ENCODE measurements at places on chromosomes 1 and 21. TPM values are rescaled to one million over a fixed set of nuclear protein-coding genes. Genes with fewer than 3 reads are reported as not detected.
A peak's percentile ranks its signal among the peaks of the same experiment; 100 is the strongest.

GIPC2 gene
- total RNA-seq = 2.9 TPM

CHI3L2 gene
- 31.2 TPM for total RNA-seq

C1orf94 gene
- not detected for total RNA-seq

NLRP3 gene
- total RNA-seq = 3.5 TPM

LBR gene
- total RNA-seq = 56.4 TPM

LORICRIN gene
- not detected for total RNA-seq

LDLRAD2 gene
- total RNA-seq = 0.32 TPM

CRNN gene
- not detected for total RNA-seq

PCAT6 gene
- 0.71 TPM for total RNA-seq

GRCh38 chr1:61294930-61295329, 212.6 kb downstream of the NFIA start:
- DNase-seq = no peak
- no peaks in the 10 kb centered on the region for H3K27me3 ChIP-seq
- peaks cover 10% of the 10 kb centered on the region for H3K4me1 ChIP-seq
- H3K27ac ChIP-seq = no peak overlapping the region

- peaks cover 65% of the 10 kb centered on the region for H3K4me1 ChIP-seq
- peak overlapping the region; percentile 98 for H3K27ac ChIP-seq
- H3K4me3 ChIP-seq = peak overlapping the region; percentile 80
Observed at GRCh38 chr1:224432146-224432545, 2.5 kb downstream of the WDR26 start.

DNA sequence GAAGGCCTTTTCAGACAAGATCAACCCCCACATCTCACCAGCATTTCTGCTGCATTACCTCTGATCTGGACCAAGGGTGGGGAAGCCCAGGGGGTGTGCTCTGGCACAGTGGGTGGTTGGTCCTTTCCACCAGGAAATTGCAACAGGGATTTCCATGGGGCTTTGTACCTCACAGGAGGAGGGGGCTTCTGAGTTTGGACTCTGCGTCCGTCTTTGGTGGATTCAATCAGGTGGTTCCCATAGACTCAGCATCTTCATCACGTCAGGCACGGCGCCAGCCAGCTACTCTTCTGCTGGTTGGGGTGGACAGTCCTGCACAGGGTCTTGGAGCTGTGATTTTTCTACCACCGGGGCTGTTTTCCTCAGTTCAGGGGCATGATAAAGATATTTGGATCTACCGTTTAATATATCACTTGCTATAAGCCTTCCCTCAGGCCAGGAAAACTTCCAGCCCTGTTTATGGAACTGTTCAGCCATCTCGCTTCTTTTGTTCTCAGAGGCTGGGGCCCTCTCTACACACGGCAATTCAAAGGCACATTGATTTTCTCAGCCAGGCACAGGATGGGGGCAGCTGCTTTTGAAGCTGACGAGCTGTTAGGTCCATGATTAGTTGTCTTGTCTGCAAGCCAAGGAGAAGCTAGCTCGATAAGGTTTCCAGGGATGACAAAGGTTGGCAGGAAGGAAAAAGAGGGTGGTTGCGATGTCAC, 467.3 kb downstream of the CAMTA1 start:
- no peak for DNase-seq
- H3K4me1 ChIP-seq = no peaks in the 10 kb centered on the region
- H3K36me3 ChIP-seq = no peaks in the 10 kb centered on the region
- no peak overlapping the region for H3K4me3 ChIP-seq

GRCh38 chr1:73701826-73702225, 496.1 kb downstream of the LRRIQ3 start:
- DNase-seq = no peak
- H3K27me3 ChIP-seq = no peaks in the 10 kb centered on the region
- H3K4me1 ChIP-seq = no peaks in the 10 kb centered on the region
- H3K4me3 ChIP-seq = no peak overlapping the region

- H3K4me3 ChIP-seq = no peak overlapping the region
- no peak overlapping the region for H3K27ac ChIP-seq
- H3K36me3 ChIP-seq = no peaks in the 10 kb centered on the region
- H3K4me1 ChIP-seq = no peaks in the 10 kb centered on the region
- no peaks in the 10 kb centered on the region for H3K27me3 ChIP-seq
- DNase-seq = no peak
Observed at GRCh38 chr1:56788102-56788501, 31.1 kb downstream of the FYB2 start.

DNA sequence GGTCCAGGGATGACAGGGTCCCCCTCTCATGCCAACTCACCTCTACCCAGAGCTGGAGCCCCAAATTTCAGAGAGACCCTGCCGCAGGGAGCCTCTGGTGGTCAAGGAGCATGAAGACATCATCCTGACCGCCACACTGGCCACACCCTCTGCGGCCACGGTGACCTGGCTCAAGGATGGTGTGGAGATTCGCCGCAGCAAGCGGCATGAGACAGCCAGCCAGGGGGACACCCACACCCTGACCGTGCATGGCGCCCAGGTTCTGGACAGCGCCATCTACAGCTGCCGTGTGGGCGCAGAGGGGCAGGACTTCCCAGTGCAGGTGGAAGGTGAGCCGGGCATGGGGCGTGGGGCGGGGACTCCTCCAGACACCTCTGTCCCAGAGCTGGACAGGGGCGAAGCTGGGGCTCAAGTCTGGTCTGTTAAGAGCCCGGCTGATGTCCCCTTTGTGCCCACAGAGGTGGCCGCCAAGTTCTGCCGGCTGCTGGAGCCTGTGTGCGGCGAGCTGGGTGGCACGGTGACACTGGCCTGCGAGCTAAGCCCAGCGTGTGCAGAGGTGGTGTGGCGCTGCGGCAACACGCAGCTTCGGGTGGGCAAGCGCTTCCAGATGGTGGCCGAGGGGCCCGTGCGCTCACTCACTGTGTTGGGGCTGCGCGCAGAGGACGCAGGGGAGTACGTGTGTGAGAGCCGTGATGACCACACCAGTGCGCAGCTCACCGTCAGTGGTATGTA, 66.0 kb downstream of the OBSCN start:
- no peaks in the 10 kb centered on the region for H3K27me3 ChIP-seq
- peak; percentile 43 for DNase-seq
- H3K36me3 ChIP-seq = peaks cover 6% of the 10 kb centered on the region
- peaks cover 13% of the 10 kb centered on the region for H3K4me1 ChIP-seq

DNA sequence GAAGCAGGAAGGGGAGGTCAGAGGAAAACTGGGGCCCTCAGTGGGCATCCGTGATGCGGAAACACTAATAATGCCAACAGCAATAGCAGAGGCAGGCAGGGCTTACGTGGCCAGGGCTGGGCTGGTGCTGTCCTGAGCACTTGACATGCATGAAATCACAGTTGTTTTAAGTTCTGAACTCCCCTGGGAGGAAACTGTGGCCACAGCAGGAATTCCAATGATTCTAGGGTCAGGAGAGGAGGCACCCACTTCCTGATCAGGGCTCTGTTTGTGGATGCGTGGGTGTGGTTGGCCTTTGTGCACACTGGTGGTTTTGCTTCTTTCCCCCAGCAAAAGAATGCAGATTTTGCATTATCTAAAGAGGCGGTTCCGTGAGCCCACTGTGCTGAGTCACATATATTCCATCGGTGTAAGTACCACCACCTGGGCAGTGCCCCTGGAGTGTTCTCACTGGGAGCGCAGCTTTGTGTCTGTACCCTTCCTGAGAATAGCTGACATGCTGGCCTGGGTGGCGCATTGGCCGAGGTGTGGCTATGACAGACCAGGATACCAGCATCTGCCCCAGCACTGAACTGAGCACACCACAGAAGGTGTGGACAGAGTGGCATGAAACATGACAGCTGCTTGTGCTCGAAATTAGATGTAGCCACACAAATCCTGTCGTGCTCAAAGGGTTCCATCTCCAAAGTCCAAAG, 71.0 kb downstream of the PDE9A start:
- H3K4me1 ChIP-seq = peaks cover 36% of the 10 kb centered on the region
- H3K27me3 ChIP-seq = no peaks in the 10 kb centered on the region
- H3K4me3 ChIP-seq = no peak overlapping the region
- peak overlapping the region; percentile 48 for H3K27ac ChIP-seq

- DNase-seq = no peak
- no peaks in the 10 kb centered on the region for H3K36me3 ChIP-seq
- no peaks in the 10 kb centered on the region for H3K27me3 ChIP-seq
- no peak overlapping the region for H3K27ac ChIP-seq
Observed at GRCh38 chr1:117683571-117684285, 77.9 kb downstream of the TENT5C start.

- H3K4me1 ChIP-seq = no peaks in the 10 kb centered on the region
- no peak overlapping the region for H3K27ac ChIP-seq
- no peaks in the 10 kb centered on the region for H3K27me3 ChIP-seq
- no peaks in the 10 kb centered on the region for H3K36me3 ChIP-seq
- H3K4me3 ChIP-seq = no peak overlapping the region
- DNase-seq = no peak
Observed at GRCh38 chr1:246396322-246396721, 110.8 kb downstream of the SMYD3 start.

DNA sequence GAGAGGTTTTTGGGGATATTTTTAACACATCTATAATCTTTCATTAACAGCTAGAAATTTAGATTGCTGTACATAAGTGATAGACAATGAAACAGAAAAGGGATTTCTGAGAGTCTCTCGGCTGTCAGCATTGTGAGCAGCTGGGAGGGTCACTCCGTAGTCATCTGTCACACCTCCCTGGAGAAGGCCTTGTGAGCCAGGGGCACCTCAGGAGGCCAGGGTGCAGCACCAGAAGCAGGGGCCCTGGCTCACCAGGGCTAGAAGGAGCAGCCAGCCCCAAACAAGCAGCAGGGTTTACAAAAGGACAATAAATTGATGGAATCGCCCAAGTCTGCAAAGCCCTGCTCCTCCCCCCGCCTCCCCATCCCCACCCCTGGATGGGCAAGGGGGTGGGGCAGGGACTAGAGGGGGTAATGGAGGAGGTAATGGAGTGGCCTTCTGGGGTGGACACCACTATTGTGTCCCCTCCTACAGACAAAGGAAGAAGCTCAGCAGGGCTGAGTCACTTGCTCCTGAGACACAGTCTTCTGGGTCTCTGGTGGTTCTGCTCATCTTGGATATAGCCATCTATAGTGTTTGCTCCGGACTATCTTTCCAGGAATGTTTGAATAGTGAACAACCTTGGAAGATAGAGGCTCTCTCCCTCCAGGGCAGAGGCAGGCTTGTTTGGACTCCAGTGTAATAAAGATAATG, 263.4 kb downstream of the NPHP4 start:
- H3K4me3 ChIP-seq = no peak overlapping the region
- DNase-seq = no peak
- H3K4me1 ChIP-seq = no peaks in the 10 kb centered on the region
- H3K27me3 ChIP-seq = peaks cover 19% of the 10 kb centered on the region

- no peak overlapping the region for H3K27ac ChIP-seq
- H3K36me3 ChIP-seq = no peaks in the 10 kb centered on the region
- H3K27me3 ChIP-seq = no peaks in the 10 kb centered on the region
- no peak for DNase-seq
- no peak overlapping the region for H3K4me3 ChIP-seq
- H3K4me1 ChIP-seq = no peaks in the 10 kb centered on the region
Observed at GRCh38 chr1:48203287-48203900, 19.1 kb upstream of the SLC5A9 start.

DNA sequence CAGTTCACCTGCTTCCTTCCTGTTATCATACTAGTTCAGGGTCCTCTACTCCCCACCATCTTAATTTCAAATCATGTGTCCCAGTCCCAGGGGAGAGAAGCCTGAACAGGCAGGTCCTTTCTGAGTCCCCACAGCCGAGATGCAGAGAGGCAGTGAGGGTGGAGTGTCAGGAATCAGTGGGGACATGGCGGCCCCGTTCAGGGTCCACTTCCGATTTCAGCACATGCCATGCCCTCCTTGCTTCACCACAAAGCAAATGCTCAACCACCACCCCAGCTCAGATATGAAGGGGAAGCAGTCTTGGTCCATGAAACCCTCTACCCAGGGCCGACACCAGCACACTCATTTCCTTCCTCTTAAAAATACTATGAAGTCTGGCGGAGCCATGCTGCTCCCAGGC, 5.2 kb upstream of the SEMA4A start:
- no peak for DNase-seq
- H3K4me1 ChIP-seq = peaks cover 36% of the 10 kb centered on the region
- H3K27ac ChIP-seq = peak overlapping the region; percentile 37
- H3K36me3 ChIP-seq = no peaks in the 10 kb centered on the region
- peaks cover 5% of the 10 kb centered on the region for H3K27me3 ChIP-seq
- H3K4me3 ChIP-seq = no peak overlapping the region

GRCh38 chr1:248243204-248243603, 12.0 kb downstream of the OR2M4 start:
- H3K27me3 ChIP-seq = no peaks in the 10 kb centered on the region
- peak; percentile 47 for DNase-seq
- H3K4me1 ChIP-seq = no peaks in the 10 kb centered on the region

Measured in lower lobe of right lung (tissue), 2 donors.